ENCODE measurements at places on chromosomes 11 and 22.
A peak's percentile ranks its signal among the peaks of the same experiment; 100 is the strongest.

- DNase-seq, result no peak
Measured at GRCh38 chr11:112656772-112657428, 304.3 kb upstream of the NCAM1 start.

DNA sequence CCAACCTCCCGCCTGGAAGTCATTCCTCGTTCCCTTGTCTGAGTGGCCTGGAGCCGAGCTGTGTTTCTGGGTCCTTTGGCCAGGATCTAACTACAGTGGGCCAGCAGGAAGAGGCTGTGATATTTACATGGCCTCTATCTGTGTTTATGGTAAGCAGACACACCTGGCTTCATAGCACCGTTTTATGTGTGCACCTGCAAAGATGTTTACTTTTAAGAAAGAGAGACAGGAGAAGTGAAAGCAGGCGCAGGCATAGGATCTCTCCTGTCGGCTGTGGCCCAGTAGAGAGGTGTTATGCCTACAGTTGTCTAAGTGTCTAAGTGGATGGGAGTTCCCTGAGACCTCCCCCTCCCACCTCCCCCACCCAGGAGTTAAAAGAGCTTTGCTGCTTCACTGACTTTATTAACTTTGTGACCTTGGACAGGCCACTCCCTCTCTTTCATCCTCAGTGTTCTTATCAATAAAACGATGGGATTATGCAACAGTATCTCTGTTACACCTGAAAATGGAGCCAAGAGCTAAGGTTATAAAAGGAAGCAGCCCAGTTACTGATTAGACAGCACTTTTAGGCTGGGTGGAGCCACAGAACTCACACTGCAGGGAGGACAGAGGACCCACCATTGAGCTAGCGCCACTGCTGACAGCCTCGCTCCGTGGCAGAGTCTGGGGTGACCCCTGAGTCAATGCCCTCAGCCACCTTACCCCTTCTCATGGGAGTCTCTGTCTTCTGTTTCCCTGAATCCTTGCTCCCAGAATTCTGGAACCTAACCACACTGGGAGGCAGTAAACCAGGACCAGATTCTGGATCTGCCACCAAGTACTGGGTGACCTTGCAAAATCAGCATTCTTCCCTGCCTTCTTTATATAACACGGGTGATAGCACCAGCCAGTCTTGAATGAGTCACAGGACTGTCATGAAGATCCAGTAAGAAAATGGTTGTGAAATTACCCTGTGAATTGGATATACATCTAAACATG, 22.0 kb downstream of the ST14 start:
- no peak for DNase-seq

DNA sequence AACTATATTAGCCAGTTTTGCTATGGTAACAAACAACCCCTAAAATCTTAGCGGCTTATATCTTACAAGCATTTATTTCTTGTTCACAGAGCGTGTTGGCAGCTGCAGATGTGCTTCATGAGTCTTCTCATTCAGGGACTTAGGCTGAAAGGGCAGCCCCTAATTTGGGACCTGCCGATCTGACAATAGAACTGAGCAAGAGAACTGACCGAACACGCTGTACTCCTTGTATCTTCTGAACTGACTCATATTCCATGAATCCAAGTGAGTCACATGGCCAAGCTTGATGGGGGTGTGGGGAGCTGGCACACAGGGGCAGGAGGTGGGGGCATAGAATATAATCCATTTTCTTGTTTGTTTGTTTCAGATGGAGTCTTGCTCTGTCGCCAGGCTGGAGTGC, 481.7 kb upstream of the CADM1 start:
- DNase-seq, result no peak

DNA sequence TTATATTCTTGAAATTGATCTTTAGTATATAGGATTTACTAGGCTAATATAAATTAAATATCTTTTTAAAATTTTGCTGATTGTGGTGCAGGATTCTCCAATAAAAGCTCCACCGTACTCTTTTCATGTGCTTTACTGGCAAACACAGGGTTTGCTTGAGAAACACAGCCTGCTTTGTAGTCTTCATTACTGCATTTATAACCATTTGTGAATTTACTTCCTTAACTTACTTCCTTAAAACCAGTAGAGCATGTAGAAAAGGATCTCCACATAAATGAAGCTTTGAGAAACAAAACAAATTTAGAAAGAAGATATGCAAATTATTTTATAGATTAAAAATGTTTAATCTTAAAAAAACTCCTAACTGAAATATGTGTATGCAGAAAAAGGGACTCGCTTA, 28.8 kb downstream of the SWAP70 start:
- no peak for DNase-seq

- no peak for DNase-seq
Measured at GRCh38 chr11:126293726-126294125, 10.1 kb upstream of the DCPS start.

GRCh38 chr11:61923166-61924063, 6.0 kb upstream of the RAB3IL1 start:
- DNase-seq, result peak; percentile 74

DNA sequence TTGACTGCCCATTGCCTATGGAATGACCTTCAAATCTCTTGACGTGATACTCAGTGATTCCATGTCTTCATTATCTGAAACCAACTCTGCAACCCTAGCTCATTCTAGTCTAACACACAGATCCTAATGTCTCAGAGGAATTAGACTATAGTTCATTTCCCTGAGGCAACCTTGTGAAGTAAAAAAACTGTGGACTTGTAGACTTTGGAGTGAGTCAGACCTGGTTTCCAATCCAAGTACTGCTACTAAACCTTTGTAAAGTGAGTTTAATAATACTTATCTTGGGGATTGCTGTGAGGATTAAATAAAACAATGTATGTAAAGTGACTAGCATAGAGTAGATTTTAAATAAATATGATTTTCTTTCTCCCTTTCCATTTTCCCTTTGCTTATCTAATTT, 226.1 kb downstream of the BLID start:
- no peak for DNase-seq

DNA sequence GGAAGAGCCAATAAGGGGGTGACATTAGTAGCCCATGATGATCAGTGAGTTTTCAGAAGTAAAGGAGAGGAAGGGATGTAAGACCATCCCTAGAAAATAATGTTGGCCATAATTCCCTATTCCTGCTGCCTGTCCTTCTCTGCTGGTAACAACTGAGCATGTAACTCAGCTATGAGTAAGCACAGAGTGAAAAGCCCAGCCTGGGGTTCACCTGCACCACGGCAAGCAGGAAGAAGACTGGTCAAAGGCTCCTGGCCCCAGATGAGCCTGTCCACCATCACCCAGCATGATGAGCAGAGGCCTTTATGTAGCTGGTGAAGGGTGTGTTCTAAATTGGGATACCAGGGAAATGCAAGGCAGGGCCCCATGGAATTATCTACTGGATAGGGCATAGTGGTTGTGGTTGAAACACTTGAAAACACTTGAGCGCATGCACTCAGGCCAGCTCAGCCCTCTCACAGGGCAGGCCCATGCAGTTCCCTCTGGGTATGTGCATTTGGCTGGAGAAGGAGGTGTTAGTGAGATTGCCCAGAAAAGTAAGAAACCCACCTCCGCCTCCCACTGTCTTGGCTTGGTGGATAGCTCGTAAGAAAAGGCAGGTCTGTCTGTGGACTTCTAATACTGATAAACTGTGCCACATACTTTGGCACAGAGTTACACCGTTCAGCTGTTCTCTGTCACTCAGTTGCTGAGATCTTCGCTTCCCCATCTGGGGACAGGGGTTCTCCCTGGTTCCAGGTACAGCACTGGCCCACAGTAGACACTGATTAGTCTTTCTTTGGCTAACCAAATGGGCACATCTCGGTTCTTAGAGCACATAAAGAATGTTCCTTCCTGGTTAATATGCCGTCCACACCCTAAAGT, 86.8 kb downstream of the AMOTL1 start:
- no peak for DNase-seq

GRCh38 chr11:68854273-68854958, 12.7 kb upstream of the CPT1A start:
- DNase-seq, result peak; percentile 36

- DNase-seq, result no peak
Measured at GRCh38 chr11:3375552-3375951, 3.4 kb downstream of the ZNF195 start.

GRCh38 chr11:86143087-86144030, 74.5 kb upstream of the PICALM start:
- no peak for DNase-seq

- no peak for DNase-seq
Measured at GRCh38 chr22:50162391-50162956, 8.1 kb upstream of the PANX2 start.

- DNase-seq, result peak; percentile 58
Measured at GRCh38 chr22:36823186-36823839, 6.5 kb upstream of the PVALB start.

GRCh38 chr11:13885083-13885482, 77.4 kb upstream of the SPON1 start:
- no peak for DNase-seq

- DNase-seq, result peak; percentile 90
Measured at GRCh38 chr22:33922349-33922681, 2.0 kb upstream of the LARGE1 start.

- no peak for DNase-seq
Measured at GRCh38 chr22:42970029-42970428, 44.9 kb downstream of the PACSIN2 start.

DNA sequence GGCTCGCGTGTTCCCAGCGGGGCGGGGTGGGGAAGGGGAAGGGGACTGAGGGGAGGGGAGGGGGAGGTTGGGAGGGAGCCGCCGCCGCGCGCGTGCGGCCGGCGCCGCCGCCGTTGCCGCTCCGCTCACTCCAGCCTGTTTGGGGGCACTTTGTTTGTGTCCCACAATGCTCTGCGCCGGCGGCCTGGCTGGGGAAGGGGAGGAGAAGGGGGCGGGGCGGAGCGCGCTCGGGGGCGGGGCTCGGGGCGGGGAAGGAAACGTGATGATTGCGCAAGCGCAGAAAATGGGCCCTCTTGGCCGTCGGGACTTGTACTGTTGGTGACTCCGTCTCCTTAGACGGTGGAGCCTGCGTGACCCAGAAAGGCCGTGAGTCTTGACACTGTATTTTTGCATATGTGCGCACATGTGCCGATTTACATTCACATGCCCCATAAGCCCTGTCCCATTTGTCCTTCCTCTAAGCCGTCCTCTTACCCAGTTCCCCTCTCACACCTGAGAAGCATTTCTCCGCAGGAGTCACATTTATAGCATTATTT, at the start of gene ZBTB44:
Gene ZBTB44, minus strand, starts transcription at position 168 of the 536 bp plus-strand sequence. CDS start 53,044 bp downstream, outside the sequence.
- peak; percentile 95 for DNase-seq

DNA sequence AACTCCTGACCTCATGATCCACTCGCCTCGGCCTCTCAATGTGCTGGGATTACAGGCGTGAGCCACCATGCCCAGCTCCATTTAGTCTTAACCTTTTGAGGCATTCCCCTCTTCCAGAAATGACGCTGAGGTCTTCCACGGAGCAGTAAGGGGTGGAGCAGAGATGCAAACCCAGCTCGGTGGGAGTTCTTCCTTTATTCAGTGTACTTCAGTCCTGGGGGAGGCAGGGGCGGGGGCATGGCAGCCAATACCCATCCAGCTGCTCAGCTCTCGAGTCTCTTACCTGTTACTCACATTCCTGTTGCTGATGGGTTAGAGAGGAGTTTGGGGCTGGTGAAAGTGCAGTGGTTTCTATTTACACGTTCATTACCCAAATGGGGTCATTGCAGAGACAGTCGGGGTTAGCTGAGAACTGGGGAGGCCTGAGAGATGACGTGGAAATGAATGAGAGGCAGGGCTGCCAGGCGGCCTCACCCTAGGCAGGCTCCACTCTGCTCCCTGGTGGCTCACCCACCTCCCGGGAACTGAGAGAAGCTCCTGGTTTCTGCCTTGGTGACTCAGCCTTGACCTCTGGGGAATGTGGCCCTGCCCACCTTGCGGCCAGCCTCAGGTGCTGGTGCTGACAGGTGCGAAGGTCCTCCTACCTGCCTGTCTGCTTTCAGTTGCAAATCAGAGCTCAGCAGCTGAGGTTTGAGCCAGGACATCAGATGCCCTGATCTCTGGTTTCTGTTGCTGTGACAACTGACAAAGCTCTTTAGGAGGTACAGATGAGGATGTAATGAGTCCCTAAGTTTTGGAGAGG, 13.4 kb upstream of the ST14 start:
- no peak for DNase-seq

DNA sequence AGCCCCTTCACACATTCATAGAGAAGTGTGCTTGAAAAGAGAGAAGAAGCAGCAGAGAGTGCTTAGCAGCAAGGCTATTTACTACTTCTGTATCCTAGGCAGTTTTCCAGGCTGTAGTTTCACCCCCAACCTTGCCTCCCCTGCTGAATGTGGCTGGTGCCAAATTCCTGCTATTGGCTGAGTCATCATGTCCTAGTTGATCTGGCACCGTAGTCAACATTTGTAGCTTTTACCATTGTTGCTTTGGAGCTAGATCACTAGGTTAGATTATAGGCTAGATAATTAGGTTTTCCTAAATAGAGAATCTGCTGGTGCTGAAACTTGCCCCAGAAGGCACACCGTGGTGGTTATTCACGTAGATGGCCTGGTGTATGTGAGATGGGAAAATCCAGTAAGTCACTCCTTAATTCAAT, 32.7 kb downstream of the ARHGAP42 start:
- peak; percentile 45 for DNase-seq

GRCh38 chr11:130218501-130219070, 59.0 kb downstream of the ST14 start:
- no peak for DNase-seq

GRCh38 chr11:78690352-78690987, 115.8 kb upstream of the NARS2 start:
- DNase-seq, result no peak

Data from neural progenitor cell (in vitro differentiated cells).